ENCODE measurements at places on chromosomes 7 and 10.

GRCh38 chr7:1455241-1455939, 3.9 kb downstream of the MICALL2 start:
- DNase-seq, result no peak

- DNase-seq, result no peak
Observed at GRCh38 chr7:93165447-93165846, 17.3 kb upstream of the SAMD9L start.

DNA sequence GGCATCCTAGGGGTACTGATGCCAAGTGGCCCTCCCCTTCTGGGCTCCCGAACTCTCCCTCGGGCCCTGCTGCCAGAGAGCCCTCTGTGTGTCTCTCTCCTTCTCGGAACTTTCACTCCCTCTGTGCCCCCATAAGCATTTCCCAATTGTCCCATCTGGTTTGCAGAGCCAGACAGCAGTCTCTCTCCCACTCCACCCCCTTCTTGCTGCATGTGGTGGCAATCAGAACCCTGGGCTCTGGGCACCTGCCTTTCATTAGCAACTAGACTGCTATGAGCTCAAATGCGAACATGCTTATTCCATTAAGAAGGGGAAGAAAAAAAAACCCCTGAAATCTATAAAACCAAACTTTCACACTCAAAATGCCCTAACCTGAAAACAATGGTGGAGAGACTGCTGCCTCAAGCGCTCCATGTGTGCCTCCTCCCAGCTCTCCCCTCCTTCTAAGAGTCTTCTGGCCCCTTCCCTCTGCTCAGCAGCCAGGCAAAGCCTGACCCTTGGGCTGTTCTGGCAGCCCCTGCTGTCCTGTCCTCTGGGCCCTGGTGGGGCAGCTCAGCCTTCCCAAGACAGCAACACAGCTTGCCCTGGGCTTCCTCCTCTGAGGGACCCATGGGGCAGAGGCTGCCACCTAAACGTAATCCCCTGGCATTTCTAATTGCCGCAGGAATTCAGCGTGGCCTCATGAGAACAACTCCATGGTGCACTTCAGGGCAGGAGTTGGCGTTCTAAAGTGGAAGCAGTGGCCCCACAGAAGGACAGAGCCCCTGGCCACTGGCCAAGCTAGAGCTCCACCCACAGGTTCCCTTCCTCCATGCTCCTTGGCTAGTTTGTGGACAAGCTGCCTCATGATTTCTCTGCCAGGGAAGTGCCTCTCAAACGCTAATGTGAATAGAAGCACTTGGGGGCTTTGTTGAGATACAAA, 415.4 kb downstream of the PLXNA4 start:
- DNase-seq, result no peak

GRCh38 chr10:12466704-12467305, 117.5 kb downstream of the CAMK1D start:
- no peak for DNase-seq

DNA sequence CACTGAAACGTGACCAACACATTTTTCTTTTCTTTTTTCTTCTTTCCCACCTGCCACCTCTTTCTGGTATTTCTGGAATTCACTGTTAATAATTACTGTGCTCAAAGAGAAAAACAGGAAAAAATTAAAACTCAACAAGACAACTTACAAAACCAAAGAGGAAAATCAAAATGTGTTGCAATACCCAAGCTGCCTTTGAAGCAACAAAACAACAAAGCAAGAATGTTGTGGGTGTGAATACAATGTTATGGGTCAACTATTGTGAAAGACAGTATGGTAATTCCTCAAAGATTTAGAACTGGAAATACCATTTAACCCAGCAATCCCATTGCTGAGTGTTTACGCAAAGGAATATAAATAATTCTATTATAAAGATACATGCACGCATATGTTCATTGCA, 415.1 kb downstream of the GFRA1 start:
- no peak for DNase-seq

GRCh38 chr7:4878336-4879335, 4.9 kb downstream of the RADIL start:
- no peak for DNase-seq

- no peak for DNase-seq
Observed at GRCh38 chr7:40570223-40570622, 435.4 kb downstream of the SUGCT start.

DNA sequence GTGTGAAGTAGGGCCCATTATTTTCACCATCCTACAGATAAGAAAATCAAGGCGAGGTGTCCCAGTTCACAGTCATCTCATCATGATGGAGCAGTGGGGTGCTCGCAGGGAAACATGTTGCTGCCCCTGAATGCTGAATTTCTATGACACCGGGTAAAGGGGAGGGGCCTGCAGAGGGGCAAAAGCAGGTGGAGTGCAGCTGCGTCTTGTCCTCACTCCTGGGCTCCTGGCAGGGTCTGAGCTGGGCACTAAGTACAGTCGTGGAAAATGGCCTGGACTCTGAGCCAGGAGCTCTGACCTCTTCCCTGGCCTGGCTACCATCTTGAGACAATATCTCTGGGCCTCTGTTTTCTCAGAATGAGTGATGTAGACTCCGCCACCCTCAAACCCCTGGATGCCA, 253.1 kb upstream of the PITRM1 start:
- no peak for DNase-seq

DNA sequence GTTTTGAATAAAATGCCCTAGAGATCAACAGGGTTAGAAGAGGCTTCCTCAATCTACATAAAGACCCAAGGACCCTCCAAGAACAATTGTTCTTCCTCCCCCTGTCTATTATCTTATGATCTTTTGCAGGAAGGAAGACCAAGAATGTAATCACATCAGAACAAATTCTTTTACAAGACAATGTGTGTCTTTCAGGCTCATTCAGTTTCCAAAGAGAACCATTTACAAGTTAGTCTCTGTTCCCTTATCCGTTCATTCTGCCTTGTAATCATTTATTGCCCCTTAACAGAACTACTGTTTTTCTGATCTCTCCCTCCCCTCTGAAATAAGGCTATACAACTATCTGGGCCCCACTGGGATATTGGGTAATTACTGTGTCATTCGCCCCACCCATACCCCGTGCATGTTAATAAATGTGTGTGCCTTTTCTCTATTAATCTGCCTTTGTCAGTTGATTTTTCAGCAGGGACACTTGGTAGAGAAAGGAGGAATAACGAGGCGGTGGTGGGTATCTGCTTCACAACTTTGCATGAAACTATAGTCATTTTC, 5.7 kb upstream of the MKRN1 start:
- DNase-seq, result no peak

DNA sequence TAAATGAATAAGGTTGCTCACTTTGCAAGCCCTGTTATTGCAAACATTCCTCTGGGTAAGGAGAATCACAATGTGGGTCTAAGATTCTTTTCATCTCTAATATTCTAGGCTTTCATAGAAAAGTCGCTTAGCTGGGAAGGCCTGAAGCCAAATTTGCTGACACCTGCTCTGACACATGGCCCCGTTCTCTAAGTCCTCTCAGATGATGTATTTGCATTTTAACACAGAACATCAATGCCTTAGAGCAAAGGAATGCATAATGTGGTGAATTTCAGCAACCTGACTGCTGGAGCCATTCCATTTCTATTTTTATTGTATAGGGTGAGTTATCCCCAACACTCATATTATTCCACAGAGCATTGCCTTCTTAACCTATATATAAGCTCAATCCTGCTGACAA, 682.1 kb upstream of the NRP1 start:
- DNase-seq, result no peak

DNA sequence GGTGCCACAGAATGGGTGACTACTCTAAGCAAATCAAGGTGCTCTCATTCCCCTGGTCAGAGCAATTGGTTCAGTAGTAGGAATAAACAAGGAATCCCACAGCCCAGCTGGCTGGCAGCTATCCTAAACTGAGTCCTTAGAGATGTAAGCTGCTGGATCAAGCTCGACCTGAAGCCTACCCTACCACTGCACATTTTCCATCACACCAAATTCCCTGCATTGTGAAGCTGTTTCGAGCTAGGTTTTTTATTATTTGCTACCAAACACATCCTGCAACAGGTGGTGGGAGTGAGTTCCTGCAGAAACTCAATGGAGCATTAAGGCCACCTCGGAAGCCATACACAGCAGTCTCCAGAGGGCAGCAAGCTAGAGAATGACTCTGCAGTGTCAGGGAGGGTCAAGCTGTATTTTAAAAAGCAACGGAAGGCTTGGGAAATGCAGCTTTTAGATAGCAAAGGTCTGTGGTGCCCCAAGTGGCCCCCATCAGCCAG, 33.7 kb upstream of the TNRC18 start:
- no peak for DNase-seq

DNA sequence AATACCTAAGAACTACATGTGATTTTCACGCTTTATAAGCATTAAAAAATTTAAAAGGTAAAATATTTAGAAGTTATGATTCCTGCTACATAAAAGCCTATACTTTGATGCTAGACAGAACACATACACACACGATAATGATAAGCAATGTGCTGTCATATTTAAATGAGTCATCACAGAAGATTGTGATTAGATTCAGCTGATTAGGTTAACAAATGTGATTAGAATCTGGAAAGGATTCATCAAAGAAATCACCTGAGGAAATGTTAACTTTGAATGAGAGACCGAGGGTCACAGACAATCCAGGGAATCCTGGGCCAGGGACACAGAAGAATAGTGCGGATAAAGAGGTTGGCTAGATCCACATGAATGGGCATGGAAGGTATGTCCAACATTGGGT, 42.0 kb upstream of the CYP2C18 start:
- DNase-seq, result no peak

DNA sequence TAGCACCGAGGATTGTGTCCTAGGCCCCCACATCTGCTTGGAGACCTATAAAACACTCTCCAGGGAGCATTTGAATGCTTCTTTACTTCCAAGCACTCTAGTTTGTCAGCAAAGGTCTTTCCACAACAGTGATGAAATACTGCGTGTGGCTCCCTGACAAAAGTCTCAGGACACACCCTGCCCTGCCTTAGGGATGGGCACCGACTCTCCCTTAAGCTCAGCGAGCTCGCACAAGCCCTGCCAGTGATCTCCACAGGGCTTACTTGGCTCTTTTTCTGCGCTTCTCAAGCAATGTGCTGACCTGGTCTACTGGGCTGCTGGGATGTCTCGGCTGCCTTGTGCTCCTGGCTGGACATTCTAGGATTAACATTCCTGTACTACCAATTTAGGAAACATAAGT, 84.3 kb upstream of the MPP7 start:
- no peak for DNase-seq

- no peak for DNase-seq
Observed at GRCh38 chr10:47190802-47191450, 109.1 kb upstream of the GDF10 start.

GRCh38 chr7:129122078-129122750, 22.3 kb upstream of the TSPAN33 start:
- DNase-seq, result no peak

GRCh38 chr7:50149369-50149768, 56.3 kb upstream of the ZPBP start:
- DNase-seq, result no peak

DNA sequence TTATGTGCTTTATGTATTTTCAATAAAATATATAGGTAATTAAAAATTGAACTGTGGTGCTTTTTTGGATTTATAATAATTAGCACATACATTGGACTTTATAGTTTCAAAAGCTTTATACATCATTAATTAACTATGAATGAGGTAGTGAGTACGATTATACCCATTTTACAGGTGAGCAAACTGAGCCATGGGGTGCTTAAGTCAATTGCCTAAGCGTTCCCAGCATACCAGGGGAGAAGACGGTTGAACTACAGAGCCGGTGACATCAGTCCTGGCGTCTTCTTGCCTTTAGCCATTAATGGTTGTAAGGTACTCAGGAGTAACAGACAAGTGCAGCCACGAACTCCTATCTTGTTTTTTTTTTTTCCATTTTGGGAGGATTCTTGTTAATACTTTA, 172.8 kb downstream of the GATA3 start:
- DNase-seq, result no peak

- no peak for DNase-seq
Observed at GRCh38 chr7:47764746-47765145, 182.8 kb upstream of the TNS3 start.

DNA sequence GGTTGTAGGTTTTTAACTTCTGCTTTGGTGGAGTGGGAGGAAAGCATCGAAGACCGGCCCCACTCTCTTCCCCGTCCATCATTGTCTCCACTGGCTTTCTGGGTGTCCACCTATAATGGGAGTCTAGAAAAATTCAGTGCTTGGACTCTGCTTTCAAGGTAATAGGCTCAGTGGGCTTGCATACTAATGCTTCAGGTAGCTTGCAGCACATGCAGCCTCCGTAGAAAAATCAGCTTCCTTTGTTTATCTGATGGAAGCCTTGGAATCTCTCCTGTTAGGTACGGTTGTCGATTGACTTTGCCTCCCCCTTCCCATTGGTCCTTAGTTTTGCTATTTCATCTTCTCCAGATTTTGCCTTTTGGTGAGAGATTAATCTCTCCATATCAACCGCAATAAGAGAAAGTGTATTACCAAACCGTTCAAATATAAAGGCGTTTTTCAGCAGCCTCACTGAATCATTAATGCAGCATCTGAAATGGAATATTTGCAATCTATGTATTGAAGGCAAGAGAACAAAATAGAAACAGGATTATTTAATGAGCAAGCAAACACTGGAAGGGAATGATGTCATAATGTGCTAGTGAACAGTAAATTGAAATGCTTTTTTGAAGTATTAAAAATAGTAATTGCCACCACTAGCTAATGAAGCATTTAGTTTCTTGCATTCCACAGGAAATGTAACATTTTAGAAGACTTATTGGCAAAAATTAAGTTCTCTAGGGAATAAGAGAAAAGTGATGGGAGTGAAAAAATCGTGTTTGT, 944 bp downstream of the AVL9 start:
- DNase-seq, result no peak
